ENCODE measurements at places on chromosomes 5 and 9.
A peak's percentile ranks its signal among the peaks of the same experiment; 100 is the strongest.

DNA sequence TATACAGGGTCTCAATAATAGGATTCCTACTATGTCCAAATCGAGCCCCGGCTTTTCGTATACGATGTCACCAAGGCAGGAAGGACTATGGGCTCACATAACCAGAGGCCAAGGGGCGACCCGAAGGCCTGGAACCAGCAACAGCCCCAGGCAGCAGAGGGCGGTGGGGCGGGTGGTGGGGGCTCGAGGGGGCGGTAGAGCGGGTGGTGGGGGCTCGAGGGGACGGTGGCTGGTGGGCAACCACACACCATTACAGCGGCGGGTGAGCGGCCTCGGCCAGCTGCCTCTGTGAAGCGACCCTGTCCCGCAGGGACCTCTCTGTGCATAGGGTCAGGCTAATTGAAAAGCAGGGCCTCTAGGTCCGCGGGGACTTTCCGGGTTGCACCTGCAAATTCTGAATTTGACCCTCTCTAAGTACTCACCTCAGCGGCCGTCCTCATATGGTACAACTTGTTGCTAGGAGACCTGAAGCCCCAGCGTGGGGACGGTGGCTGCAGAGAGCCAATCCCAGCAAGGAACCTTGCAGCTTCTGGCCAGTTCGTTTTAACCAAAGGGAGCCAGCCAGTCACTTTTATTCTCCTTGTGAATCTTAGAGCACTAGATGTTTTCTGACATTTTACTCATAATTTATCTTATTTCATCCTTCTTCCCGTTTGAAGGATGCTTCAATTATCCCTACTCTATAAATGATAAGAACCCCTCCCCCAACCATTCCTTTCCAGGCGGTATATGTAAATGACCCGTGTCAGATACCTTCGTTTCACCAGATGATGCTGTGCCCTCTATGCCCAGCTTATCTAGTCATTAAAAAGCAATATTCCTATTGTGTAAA lies at the start of gene NME5:
Gene NME5, minus strand, starts transcription at position 480 of the 832 bp plus-strand sequence. CDS start 648 bp downstream, outside the sequence.
- peak; percentile 86 for DNase-seq

DNA sequence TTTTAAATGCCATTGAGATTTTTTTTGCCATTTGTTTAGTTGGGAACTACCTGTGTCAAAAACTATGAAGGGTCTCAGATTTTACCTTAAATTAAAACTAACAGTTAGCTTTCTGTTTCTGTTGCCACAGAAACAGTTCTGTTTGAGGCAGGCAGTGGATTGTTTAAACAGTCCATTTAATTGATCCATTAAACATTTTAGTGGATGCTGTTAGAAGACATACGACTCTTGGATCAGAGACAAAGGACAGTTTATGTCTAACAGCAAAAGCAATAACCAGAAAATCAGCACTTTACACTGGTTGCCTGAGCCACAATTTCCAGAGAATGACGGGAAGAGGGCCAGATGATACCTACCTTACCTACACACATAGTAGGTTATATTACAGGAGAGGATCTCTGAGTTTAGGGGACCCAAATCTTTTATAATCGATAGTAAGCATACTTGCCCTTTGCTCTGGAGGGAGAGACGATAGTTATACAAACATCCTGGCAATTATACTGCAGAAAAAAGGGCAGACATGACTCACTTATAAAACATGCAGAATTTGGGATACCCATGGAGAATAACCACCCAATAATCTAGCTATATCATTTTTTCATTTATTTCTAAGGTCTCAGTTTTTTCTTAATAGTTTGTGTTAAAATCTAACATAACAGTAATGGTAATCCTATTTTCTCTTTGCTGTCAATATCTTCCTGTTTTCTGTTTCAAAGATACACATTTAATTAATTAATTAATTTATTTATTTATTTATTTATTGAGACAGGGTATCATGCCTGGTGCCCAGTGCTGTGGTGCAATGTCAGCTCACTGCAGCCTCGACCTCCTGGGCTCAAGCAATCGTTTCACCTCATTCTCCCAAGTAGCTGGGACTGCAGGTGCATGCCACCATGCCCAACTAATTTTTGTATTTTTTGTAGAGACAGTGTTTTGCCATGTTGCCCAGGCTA lies 136.7 kb upstream of the TNFAIP8 start:
- DNase-seq, result no peak

- DNase-seq, result no peak
These were observed 48.4 kb upstream of the TUT7 start for GRCh38 chr9:86402591-86402990.

- peak; percentile 91 for DNase-seq
These were observed 709 bp downstream of the IQGAP2 start for GRCh38 chr5:76403766-76404222.

DNA sequence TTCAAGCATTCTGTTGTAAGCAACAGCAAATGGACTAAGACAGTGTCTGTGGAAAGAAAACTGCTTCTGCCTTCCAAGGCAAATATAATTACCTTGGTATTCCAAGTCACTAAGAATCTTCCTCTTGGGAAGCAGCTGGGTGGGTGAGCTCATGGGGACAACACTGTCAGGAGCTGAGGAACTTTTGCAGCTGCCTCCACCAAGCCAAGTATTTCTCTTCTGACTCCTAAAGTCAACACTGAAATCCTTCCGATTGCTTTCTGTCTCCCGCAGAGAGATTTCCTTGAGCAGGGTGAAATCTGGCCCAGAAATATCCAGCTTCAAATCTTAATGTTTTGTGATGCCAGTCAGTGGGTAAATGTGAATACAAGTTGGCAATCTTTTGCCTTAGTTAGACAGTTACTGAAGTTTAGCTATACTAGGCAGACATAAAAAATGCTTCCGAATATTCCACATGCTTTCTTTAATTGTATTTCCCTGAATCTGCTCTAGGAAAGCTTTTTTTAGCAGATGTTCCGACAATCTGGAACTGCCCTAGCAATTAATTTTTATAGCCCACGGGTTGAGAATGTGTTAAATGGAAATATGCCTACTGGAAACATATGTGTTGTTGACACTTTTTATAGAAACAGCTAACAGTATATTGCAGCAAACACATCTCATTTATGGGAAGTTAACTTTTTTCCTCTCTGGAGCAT lies 369.9 kb upstream of the DAB2 start:
- DNase-seq, result no peak

GRCh38 chr5:15373151-15373550 lies 126.8 kb upstream of the FBXL7 start:
- no peak for DNase-seq

DNA sequence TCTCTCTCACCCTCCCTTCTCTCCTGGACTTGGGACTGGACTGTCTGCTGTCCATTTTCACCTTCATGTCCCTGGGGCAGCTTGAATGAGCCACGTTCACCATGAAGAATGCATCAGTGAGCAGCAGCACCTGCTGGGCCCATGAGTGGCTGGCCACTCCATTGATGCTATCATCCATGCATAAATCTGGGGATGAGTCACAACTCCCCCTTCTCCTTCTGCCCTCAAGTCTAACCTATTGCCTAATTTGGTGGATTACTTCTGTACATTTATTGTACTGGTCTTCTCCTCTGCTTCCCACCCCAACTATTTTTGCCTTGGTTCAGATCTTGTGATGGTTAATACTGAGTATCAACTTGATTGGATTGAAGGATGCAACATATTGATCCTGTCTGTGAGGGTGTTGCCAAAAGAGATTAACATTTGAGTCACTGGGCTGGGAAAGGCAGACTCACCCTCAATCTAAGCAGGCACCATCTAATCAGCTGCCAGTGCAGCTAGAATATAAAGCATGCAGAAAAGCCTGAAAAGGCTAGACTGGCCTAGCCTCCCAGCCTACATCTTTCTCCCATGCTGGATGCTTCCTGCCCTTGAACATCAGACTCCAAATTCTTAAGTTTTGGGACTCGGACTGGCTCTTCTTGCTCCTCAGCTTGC lies 46.7 kb downstream of the GDNF start:
- DNase-seq, result no peak

GRCh38 chr5:93126634-93127033 lies 454.4 kb downstream of the NR2F1-AS1 start:
- DNase-seq, result no peak

GRCh38 chr5:74408150-74409043 lies 232.1 kb downstream of the ENC1 start:
- no peak for DNase-seq

GRCh38 chr9:14441976-14442651 lies 128.2 kb upstream of the NFIB start:
- peak; percentile 16 for DNase-seq

DNA sequence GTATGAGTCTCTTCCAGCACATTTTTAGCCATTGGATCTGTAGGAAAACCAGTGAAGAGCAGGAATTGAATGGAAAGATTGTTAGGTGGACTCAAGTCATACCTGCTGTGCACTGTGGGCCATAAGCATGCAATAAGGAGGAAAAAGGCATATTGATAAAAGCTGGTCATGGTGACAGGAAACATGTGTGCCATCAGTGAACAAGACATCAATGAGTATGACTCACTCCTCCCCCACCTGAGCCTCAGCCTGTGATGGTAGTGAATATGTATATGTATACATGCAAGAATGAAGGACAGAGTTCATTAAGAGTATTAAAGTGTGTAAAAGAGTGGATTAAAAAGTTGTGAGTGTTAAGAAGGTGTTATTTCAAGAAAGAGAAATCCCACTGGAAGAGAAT lies 164.5 kb downstream of the TMEM38B start:
- DNase-seq, result no peak

GRCh38 chr9:114538241-114538640 lies 33.0 kb upstream of the WHRN start:
- DNase-seq, result peak; percentile 60

GRCh38 chr9:116282597-116282996 lies 129.0 kb downstream of the PAPPA start:
- no peak for DNase-seq

GRCh38 chr9:77475641-77476473 lies 172.3 kb downstream of the GNA14 start:
- peak; percentile 26 for DNase-seq

DNA sequence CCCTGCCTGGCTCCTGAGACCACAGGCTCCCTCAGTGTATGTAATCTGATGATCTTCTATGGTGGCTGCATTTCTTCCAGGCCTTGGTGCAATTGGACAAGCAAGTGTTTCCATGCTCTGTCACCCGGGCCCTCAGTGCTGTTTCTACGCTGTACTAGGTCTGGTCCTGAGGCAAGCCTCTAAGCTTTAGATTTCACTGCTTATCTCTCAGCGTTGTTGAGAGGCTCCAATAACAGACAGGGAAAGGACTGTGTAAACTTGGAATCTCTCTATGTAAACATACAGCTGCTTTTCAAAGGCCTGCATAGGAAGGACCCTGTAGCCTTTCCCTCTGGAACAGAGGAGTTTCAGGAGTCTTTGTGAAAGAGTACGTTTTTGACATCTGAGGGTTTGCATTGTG lies 38.6 kb upstream of the NFIB start:
- no peak for DNase-seq

GRCh38 chr5:108418197-108418596 lies 36.3 kb upstream of the FBXL17 start:
- DNase-seq, result no peak

DNA sequence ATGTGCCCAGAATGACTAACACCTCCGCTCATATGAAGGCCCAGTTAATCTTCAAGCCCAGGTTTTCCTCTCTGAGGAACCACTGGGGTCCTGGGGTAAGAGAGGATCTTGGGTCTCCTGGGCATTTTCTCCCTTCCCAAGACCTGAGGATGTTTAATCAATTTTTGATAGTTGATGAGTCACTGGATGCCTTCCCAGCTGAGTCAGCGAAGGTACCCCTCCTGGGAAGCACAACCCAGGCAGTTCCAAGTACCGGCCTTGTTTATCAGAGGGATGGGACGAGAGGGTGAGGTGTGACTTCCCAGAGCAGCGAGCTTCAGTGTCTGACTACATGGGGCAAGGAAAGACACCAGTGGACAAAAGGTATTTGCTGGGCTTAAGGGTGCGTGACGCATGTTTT lies 119.6 kb upstream of the IL12B start:
- no peak for DNase-seq

DNA sequence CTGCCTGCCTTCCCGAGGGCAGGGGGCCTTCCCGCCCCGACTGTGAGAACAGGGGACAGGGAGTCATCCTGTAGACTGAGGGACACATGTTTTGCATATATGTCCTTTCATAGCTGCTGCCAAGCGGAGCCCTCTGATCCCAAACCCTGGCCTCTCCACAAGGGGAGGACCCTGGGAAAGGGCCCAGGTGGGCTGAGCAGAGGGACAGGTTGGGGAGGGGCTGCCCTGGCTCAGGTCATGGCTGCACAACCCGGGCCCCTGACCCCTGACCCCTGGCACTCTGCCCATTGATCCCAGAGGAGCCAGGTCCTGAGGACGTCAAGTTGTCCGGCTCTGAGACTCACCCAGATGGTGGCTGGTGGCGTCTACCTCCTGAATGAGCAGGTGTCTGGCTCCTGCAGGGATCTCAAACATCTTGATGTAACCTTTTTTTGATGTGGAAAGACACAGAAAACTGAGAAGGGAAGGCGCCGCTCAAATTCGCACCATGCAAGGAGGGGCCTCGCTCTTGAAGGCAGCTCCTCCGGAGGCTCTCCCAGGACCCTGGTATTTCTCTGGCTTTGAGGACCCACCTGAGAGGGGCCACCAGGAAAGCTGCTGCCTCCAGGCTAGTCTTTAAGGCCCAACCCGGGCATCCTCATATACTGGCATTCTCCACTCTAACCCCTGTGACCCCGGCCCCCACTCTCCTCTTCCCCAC lies 71.9 kb downstream of the ZNF354C start:
- DNase-seq, result no peak

GRCh38 chr9:117734523-117735314 lies 30.5 kb downstream of the TLR4 start:
- no peak for DNase-seq

- no peak for DNase-seq
These were observed 7.2 kb downstream of the PTBP3 start for GRCh38 chr9:112326194-112326593.

DNA sequence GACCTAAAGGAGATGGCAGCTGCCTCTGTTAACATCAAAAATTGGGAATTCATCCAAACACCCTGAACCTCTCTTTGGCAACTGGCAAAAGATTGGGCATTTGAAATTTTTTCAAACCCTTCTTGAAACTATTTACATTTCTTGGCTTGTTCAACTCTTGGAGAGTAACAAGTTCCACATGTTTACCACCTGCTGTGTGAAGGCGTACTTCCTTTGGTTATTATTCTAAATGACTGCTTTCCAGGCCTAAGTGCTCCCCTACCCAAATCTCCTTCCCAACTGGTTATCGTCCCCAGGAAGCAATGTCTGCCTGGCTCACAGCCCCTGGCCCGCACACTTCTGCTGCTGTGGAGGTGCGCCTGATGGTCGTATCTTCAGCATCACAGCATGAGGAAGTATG lies 422.7 kb downstream of the DMAC1 start:
- DNase-seq, result no peak

- no peak for DNase-seq
These were observed 234.6 kb downstream of the CAAP1 start for GRCh38 chr9:26657958-26658357.

GRCh38 chr5:142686210-142686734 lies 382 bp upstream of the FGF1 start:
- no peak for DNase-seq

Data from H7 (cell line).